ENCODE measurements at places on chromosomes 2 and 18.
A peak's percentile ranks its signal among the peaks of the same experiment; 100 is the strongest.

GRCh38 chr2:73260338-73260984, 23.8 kb downstream of the FBXO41 start:
- DNase-seq = no peak

- no peak for DNase-seq
These were observed 166.2 kb downstream of the TDRD15 start for GRCh38 chr2:21289989-21290388.

GRCh38 chr18:26561769-26562168, 13.4 kb upstream of the KCTD1 start:
- no peak for DNase-seq

DNA sequence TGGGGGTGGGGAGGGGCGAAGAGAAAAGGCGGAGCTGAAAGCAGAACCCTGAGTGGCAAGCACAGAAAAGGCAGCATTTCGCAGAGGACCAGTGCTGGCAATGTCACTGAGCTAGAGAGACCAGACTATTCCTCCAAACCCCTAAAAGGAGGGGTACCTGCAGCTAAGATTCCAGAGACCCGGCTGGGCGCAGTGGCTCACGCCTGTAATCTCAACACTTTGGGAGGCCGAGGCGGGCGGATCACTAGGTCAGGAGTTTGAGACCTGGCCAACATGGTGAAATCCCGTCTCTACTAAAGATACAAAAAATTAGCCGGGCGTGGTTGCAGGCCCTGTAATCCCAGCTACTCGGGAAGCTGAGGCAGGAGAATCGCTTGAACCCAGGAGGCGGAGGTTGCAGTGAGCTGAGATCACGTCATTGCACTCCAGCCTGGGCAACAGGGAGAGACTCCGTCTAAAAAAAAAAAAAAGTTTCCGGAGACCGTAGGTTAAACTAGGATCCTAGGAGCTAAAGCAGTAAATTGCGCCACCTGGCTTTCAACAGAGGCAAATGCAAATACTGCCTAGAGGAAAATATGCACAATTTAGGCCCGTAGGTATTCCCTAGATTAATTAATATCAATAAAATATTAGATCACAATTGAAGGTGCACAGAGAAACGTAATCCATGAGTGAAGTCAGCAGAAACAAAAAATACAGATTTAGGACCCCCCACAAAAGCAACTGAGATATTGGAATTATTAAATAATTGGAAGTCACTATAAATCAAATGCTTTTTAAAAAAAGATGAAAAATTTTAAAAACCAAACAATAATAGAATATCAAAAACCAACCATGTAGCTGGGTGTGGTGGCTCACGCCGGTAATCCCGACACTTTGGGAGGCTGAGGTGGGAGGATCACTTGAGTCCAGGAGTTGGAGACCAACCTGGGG, 4.9 kb downstream of the UCN start:
- DNase-seq = no peak

DNA sequence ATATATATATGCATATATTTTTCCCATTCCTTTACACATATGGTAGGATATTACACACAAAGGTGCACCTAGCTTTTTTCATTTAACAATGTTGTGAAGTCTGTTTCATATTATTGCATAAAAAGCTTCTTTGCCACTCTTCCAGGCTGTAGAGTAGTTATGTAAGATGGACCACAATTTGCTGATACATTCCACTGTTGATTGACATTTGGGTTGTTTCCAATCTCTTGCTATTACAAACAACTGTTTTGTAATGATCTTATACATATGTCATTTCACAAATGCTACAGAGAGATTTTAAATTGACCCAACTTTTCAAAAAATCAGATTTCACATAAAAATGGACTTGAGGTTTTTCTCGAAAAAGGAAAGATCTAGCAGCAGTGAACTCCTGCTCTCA, 301.4 kb downstream of the CDCA7 start:
- no peak for DNase-seq

DNA sequence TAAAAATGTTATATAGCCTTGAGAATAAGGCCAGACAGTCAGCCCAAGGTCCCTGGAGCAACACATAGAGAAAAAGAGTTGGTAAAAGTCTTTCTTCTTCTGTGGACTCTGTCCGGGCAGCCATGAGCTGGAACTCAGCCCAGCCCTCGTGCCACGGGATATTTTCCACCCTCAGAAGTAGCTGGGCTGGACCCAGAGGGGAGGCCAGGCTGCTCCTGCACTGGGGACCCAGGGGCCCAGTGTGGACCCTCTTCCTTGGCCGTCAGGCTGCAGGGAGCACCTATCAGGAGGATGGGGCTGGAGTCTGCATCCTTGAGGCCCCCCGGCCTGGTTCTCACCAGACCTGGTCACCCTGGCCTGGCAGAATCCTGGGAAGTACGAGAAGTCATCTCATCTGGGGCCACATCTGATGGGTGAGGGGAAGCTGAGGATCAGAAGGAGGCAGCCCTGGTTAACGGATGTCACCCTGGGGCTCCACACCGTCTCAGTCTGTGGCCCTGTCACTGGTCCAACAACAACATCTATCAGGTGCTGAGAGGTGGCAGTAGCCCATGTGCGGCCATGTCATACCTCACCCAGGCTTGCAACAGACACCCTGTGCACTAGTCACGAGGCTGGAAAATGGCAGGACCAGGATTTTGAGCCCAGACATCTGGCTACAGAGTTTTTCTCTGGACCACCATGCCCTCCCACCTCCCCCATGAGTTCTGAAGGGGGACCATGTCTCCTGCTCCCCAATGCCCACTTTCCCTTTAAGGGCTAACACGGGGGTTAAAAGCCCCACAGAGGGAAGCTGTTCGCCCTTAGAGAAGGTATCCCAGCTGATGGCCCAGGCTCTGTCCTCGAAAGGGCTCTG, 33.0 kb downstream of the SDC1 start:
- DNase-seq = no peak

DNA sequence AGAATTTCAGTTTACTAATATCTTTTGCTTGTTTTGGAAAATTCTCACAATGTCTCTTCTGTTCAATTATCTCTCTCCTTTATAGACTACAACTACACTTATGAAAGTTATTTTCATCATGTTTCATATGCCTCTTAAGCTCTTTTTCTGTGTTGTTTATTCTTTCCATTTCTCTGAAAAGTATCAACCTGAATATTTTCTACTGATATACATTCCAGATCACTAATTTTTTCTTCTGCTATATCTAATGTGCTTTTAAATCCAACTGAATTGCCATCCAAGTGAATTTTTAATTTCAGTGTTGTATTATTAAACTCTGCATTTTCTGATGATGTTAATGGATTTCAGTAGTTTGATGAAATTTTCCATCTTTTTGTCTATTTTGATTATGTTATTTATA, 301.3 kb downstream of the HRH4 start:
- DNase-seq = no peak

GRCh38 chr2:55311444-55311870, 42.4 kb upstream of the MTIF2 start:
- no peak for DNase-seq

DNA sequence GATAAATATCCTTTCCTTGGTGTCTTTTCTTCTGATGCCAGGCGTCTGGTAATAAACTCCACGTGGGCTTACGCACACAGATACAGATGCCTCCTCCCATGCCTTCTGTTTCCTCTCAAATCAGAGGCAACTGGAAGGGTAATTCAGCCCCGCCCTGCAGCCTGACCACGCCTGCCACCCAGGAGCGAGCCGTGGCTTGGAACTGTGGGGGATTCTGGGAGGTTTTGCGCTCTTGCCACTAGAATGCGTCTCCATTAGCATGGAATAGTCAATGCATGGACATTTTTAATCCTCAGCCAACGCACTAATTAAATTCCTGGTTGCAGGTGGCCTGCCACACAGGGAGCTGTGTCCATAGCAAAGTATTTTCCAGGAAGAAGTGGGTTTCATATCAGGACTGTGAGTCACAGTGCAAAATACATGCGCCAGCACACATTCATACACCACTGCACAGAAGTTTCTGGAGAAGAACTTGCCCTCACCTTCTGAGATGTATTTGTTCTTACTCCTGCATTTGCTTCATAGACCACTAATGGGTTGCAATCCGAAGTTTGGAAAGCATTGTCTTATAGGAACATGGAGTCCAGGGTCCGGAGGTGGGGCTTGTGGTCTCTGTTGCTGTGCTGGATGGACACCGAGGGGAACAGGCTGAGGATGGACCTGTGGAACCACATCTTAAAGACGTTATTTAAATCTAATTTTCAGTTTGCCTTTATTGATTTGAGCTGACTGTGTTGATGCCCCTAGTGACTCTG, 151.4 kb downstream of the LDLRAD4 start:
- no peak for DNase-seq

DNA sequence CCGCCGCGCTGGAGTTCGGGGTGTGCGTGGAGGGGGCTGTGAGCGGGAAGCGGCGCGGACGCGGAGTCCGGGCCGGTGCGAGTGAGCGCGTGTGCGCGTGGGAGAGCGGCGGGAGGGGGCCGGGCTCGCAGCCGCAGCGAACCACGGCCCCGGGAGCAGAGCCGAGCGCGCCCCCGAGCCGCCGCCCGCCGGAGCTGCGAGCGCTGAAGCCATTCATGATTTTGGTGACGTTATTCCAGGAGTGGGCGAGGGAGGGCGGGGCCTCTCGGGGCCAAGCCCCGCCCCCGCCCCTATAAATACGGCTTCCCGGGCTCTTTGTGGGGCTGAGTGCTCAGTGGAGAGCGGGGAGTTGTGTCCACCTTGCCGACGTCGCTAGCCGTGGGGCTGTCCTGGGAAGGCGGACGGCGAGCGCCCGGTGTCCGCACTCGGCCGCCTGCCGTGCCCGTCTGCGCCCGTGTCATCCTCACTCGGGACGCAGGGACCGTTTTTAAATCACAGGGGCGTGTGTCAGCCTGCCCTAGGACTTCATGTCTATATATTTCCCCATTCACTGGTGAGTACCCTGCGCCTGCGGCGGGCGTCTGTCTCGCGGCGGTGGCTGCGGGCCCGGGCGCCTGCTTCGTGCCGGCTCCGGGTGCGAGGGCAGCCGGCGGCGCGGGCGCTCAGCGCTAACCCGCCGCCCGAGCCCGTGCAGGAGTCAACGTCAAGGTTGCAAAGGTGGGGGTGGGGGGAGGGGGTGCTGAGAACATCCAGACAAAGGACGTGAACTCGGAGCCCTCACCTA, at the start of gene LBH:
Gene LBH (plus strand): TSS at position 323 of the 784 bp plus-strand sequence. CDS start 205 bp downstream, at position 528.
- peak; percentile 88 for DNase-seq

GRCh38 chr2:142104134-142104758, 26.6 kb downstream of the LRP1B start:
- DNase-seq = no peak

DNA sequence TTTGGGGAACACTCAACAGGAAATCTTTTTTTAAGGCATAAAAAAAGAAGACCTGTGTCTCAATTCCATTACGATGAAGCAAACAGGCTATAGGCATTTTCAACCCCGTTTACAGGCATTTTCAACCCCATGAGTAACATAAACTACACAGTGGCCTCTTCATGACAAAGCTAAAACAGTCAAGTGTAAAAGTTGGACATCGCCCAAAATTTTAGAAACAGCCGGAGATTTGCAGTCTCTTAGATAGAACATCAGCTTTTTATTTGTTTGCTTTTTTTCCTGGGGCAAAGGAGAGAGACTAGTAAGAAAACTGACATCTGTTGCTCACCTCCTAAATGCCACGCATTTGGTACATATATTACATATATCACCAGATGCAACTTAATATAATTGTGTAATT, 173.7 kb downstream of the CMPK2 start:
- no peak for DNase-seq

DNA sequence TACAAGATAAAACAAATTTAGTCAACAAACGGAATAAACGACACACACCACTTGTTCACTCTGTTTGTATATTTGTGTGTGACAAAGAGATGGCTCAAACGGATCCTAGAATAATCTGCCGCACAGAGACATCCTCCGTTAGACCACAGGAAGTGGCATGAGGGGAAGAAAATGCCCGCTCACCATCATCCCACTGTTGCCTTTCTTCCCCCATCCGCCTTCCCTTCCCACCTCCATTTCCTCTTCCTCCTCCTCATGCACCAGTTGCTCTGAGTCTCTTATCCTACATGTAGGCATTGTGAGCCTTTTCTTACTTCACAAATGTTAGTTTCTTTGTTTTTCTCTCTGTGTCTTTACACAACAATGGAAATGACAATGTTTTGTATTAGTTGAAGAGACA, 228.5 kb upstream of the SMIM21 start:
- no peak for DNase-seq

DNA sequence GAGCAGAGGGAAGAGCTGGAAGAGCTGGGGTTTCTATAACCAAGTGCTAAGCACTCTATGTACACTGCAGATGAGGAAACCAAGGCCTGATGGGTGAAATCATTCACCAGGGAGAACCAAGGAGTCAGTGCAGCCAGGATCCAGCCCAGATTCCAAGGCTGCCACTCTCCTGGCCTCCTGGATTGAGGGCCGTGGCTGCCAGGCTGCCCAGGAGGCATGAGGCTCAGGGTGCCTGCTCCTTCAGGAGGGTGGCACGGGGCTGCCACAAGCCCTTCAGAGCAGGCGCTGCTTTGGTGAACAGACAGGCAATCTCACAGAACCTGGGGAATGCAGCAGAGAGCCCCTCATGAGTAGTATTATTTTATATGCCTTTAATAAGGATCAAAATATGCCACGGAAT, 293.7 kb upstream of the HDAC4 start:
- DNase-seq = no peak

DNA sequence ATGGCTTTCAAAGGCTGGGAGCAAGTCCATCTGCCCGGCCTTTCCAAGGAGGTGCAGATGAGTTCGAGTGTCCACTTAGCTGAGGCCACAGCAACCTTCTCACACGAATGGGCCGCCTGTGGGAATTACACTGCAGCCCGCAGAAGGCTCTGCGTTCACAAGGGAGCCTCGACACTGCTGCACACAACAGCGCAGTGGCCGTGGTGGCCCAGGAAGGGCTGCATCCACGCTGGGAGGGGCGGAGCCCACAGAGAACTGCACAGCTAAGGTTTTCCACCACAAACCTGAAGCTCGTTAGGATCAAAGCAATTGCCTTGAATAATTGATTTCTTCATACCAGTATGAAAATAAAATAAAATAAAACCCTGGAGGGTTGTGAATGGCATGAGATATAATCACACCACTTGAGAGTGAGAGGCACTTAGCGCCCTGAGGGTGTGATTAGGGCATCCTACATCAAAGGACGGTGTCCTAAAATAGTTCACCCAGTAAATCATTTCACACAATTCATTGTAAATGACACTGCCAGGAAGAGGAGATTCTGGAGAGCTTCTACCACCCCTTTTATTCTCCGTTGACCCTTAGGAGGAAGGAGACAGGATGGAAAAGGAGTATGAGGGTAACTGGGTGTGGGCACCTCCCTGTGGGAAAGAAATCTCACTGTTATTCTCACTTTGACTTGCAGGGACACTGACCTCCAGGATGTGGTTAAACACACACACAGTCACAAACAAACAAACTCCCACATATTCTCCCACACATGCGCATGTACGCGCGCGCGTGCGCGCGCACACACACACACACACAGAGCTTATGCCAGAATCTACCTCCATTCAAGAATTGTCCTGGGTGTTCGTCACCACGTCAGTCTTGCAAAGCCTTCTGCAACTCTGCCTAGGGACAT, 256.6 kb upstream of the ID2 start:
- no peak for DNase-seq

DNA sequence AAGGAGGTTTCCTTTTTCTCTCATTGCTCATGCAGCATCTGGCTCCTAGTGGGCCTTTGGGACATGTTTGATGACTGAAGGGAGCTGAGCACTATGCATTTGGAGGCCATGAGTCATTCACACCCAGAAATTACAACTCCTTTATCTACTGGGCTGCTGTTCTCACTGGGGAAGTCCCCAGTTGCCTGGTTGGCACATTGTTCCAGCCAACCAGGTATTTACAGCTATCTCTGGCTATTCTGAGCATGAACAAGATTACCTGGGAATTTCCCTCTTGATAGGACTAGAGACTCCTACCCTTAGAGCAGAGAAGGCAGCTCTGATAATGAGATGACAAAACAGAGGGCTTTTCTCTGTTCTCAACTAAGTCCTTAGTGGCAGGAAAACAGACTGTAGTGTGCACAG, 206.5 kb downstream of the SETBP1 start:
- no peak for DNase-seq

- no peak for DNase-seq
These were observed 252.1 kb downstream of the LDLRAD4 start for GRCh38 chr18:13470516-13471197.
